Nucleus accumbens (tissue), 56 donors: ENCODE measurements at places on chromosomes 7 and 10.

GRCh38 chr10:87706731-87707130 lies 47.1 kb downstream of the PAPSS2 start:
- DNase-seq, result no peak

- DNase-seq, result no peak
These were observed 202.3 kb upstream of the LRRN3 start for GRCh38 chr7:110888641-110889040.

- no peak for DNase-seq
These were observed 25.3 kb downstream of the PRSS2 start for GRCh38 chr7:142796001-142796500.

- no peak for DNase-seq
These were observed 112.0 kb downstream of the NT5C2 start for GRCh38 chr10:103080891-103081581.

DNA sequence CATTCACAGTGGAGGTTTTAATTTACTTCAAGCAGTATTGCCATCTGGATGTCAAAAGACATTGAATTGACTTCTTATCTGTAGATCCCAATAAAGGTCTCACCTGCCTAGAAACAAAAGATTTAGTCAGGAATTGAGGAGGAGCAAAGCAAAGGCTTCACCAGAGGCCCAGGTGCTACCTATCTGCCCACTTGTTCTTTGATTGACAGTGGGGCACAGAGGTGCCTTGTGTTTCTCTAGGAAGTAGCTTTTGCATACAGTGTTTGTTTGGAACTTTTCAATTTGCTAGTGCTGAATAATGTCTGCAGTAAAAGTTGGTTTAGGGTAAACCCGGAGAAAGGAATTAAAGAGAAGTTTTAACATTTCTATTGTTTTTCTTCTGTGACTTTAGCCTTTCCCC lies 40.4 kb downstream of the AUTS2 start:
- DNase-seq, result no peak

GRCh38 chr7:139054101-139054500 lies 18.3 kb upstream of the ZC3HAV1L start:
- no peak for DNase-seq

GRCh38 chr7:142896151-142896550 lies 10.6 kb upstream of the TRPV6 start:
- DNase-seq, result no peak

DNA sequence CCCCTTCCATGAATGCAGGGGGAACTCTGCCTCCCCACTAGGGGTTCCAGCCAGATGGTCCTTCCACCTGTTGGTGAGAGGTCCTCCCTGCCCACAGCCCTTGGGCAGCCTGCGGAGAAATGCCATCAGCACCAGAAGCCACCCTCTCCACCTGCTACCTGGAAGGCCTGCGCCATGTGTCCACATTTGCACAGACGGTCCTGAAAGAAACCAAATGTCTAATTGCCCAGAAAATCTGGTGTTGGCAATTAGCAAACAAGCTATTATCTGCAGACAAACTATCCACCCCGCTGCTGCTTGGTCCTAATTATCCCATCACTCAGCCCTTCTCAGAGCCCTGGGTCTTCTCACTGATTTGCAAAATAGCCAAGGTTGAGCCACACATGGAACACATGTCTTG lies 32.3 kb downstream of the HSPA12A start:
- no peak for DNase-seq

DNA sequence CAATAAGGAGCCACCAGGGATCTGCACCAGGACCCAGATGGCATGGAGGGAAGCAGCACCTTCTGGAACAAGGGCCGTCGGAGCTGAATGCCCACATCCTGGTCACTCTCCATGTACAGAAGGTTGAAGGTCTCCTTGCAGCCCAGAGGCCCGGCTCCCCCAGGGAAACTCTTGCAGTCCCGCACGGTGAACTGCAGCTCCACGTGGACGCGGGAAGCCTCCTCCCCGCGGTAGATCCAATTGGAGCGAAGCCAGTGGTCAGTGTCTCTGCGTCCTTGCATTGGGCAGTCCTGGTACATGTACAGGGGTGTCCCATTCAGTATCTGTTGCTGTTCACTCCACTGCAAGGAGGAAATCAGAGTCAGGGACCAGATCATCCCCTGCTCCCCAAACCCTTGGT lies 7.4 kb downstream of the EPHA1 start:
- DNase-seq, result no peak

DNA sequence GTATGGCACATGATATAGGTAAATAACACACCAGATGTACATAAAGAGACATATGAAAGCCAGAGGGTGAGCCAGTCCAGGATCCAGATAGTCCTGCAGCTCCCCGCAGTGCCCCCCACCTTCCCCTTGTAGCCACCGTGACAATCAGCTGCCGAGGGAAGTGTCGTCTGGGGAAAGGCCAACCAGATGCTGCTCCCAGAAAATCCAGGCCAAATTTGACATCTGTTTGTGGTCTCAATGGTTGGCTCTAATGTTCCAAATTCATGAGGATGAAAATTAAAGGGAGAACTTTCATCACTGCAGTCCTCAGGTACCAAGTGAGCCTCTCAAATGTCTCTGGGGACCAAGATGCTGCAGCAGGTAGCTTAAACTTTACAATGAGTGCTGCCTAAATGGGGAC lies 210.3 kb downstream of the PTEN start:
- no peak for DNase-seq

- peak; percentile 2 for DNase-seq
These were observed 44.4 kb downstream of the MYPN start for GRCh38 chr10:68153473-68154210.

DNA sequence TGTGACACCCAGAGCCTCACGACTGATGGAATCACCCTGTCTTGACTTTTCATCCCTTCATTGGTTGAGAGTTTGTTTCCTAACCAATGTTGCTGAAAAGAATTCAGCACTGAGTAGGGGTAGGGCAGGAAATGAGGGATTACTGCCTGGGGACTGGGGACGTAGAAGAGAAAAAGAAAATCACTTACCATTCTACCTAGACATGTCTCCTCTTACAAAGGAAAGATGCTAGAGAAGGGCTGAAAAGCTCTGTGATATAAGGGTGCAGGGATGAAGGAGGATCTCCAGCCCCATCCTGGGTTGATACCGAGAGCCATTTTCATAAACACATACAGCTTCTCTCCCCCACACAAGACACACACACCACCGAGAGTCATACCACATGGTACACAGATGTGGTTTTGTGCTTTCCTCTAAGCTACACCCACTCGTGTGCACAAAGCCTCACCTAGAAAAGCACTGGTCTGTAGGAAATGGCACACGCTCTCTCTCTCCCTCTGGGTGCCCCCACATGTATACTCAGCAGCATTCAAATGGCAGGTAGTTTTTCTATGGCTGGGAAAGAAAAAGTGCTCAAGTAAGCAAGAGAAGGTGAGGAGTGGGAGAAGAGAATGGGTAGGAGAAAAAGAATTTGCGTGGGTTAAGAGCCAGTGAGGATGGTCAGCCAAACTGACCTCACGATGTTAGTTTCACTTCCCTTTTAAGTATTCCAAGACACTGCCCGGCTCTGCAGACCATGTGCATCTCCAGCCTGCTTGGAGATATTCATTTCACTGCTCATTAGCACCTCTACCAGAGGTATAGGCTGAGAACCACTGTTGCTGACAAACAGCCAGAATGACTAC lies 85.8 kb downstream of the CALD1 start:
- DNase-seq, result no peak

DNA sequence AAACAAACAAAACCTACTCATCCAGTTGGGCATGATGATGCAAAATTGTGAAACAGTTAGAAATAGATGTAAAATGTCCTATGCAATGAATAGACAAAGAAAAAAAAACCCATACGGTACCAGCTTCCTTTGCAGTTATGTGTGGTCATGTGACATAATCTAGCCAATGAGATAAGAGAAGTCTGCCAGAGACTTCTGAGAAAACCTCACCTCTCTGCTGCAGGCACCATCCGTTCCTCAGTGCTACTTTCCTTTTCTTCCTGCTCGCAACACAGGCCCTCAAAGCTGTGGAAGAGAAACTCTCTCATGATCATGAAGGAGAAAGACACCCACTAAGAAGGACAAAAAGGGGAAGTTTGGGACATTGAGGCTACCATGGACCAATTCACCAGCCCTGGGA lies 76.8 kb upstream of the CARD11 start:
- no peak for DNase-seq

DNA sequence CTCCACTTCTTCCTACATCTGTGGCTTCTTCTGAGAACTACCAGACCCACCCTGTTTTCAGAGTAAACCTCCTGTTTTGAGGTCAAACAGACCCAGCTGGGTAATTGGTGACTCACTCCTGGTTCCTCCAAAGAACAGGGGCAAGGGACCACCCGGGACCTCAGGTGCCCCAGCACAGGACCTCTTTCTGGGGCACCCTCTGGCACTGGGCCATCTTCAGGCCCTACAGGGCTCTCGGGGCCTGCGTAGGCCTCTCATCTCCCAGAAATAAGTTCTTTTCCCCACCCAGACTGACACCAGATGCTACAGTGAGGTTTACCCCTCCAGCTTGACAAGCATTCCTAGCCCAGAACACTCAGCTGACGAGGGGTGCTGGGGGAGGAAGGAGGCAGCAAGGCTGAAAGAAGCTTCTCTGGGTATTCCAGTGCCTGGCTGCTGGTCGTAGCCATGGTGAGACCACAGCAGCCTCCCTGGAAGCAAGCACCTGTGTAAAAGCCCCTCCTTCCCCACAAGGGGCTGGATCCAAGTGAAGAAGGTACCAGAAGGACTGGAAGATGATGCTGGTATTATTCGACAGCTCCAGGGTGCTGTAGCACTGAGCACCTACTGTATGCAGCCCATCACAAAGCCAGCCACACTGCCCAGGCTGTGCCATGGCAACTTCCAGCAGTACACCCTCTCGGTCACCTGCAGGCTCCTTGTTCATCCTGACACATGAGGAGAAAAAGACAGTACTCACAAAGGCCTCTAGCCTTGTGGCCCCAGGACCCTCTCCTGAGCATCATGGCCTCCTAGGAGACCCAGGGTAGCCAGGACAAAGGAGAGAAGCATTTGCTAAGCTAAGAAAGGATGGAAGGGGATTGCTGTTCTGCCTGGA lies 47.4 kb downstream of the ALOX5 start:
- no peak for DNase-seq

DNA sequence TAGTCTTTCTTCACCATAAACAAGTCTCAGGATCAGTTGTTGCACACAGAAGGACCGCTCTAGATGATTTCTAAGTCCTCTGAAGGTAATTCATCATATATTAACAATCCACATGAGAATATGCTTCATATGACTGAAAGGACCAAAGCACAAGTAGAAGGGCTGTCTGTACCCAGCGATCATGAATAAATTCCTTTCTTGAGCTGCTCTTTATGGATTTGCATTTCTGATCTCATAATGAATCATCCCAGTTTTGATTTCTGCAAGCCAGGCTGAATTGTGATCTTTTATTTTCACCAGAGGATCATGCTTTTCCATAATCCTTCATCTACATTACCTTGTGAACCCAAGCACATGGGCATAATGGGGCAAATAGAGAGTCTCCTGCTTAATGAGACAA lies 675.6 kb downstream of the MAGI2 start:
- no peak for DNase-seq

- no peak for DNase-seq
These were observed 70.1 kb downstream of the ZPBP start for GRCh38 chr7:50022991-50023390.

DNA sequence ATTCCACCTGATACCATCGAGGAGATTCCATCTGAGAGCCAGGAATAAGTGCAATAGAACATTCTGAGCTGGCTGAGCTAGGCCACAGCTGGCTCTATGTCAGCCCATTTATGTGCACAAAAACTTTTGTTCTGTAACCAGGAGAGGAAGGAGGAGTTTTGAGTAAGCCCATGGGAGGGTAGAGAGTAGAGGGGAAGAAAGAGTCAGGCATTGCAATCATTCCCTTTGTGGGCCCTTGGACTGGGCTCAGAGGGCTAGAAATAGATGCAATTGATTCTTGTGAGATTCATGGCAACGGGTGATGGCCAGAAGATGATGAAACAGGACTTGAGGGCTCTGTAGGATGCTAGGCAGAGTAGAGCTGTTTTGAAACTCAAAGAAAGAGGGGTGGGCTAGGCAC lies 104.6 kb upstream of the KIF5B start:
- DNase-seq, result no peak

- DNase-seq, result no peak
These were observed 26.4 kb downstream of the ANXA8 start for GRCh38 chr10:47457528-47457820.

DNA sequence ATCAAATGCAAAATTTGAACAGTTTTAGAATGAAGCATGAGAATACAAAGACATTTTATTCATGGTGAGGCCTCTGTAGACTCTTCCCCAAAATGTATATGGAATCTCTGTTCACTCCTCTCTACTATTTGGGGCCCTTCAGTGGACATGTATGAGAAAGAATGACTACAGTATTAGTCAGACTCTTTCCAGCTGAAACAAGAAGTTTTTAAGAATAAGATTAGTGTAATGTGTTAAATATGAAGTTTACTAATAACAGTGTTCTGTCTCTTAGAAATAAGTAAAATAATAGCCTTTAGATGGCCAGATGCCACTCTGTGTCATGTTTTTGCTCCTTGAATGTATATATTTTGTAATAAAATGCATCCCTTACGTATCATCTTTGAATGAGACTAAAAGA lies 585.6 kb downstream of the SUGCT start:
- DNase-seq, result no peak

DNA sequence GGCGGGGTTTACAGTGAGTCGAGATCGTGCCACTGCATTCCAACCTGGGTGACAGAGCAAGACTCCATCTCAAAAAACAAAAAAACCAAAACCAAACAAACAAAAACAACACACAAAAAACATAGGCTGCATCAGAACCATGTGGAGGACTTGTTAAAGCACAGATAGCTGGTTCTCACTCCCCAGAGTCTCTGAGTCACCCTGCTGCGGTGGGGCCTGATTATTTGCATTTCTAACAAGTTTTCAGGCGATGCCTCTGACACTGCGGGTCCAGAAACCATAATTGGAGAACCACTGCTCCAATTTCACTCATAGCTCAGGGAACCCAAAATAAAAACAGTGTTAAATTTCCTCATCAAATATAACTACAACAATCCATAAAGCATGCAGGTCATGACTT lies 816.7 kb downstream of the MAGI2 start:
- DNase-seq, result no peak

DNA sequence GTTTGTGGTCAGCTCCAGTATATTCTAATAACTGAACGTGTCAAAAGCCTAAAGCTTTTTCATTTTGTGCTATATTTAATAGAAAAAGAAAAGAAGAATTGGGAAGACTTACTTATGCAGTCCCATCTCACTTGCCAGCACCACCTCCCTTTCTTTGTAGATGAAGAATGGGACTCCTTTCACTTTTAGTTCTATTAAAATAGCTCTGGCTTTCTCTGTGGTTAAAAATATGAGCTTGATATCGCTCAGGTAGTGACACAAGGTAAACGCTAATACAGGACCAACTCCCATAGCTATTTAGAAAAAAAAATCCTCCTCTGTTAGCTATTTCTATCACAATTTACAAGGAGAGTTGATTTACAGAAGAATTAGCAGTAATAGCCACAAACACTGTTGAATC lies 176.8 kb downstream of the PDE1C start:
- DNase-seq, result no peak

DNA sequence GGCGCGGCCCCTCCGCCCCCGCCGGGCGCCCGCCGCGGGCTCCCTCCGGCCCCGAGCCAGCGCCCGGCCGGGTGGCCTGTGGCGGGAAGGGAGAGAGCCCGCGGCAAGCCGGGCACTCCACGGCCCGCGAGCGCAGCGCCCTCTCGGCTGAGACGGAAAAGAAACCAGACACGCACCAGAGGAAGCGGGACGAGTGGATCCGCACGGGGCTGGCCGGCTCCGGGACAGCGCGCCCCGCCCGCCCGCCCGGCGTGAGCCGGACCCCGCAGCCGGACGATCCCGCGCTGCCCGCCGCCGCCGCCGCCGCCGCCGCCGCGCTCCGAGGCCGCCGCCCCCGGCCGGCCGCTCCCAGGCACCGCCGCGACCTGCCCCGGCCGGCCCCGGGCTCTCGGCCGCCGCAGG lies 300 bp downstream of the ARHGAP21 start:
- DNase-seq, result no peak

GRCh38 chr7:99543081-99543671 lies 8.7 kb downstream of the FAM200A start:
- DNase-seq, result no peak
